ENCODE measurements at places on chromosomes 11 and 22. TPM values are rescaled to one million over a fixed set of nuclear protein-coding genes. Genes with fewer than 3 reads are reported as not detected.

GRCh38 chr11:316891-317301 is 3.1 kb downstream of the IFITM1 start:
- no peaks in the 10 kb centered on the region for H3K27me3 ChIP-seq
- H3K4me1 ChIP-seq: peaks cover 7% of the 10 kb centered on the region
- H3K4me3 ChIP-seq: peak overlapping the region; percentile 53
- no peaks in the 10 kb centered on the region for H3K36me3 ChIP-seq
- no peak for DNase-seq

GRCh38 chr11:68420171-68420570 is 40.4 kb upstream of the PPP6R3 start:
- DNase-seq: no peak
- H3K4me3 ChIP-seq: no peak overlapping the region
- H3K4me1 ChIP-seq: no peaks in the 10 kb centered on the region
- H3K36me3 ChIP-seq: peaks cover 71% of the 10 kb centered on the region
- no peak overlapping the region for H3K27ac ChIP-seq
- H3K27me3 ChIP-seq: no peaks in the 10 kb centered on the region

GRCh38 chr22:20980938-20981722 is 967 bp upstream of the LZTR1 start:
- no peak for DNase-seq
- no peaks in the 10 kb centered on the region for H3K27me3 ChIP-seq

DNA sequence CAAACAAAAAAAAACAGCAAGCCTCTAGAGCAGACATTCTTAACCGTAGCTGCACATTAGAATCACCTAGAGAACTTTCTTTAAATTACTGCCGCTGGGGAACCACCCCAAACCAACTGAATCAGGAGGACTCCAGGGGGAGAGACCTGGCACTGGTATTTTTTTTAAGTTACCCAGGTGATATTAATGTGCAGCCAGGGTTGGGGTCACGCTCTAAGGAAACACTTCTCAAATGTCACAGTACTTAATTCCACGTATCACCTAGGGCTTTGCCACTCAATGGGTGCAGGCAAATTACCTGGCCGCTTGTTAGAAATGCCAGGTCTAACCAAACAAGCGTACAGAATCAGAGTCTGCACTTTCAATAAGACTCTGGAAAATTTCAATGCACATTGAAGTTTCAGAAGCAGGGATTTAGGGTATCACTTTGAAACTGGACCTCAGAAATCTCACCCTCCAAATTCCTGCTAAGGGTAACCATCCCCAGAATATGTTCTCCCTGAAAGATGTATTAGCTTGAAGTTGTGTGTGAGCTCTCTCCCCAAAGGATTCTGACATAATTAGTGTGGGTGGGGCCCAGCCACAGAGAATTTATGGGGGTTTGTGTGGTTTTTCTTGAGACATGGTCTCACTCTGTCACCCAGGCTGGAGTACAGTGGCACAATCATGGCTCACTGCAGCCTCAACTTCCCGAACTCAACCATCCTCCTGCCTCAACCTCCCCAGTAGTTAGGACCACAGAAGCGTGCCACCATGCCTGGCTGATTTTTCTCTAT is 12.7 kb upstream of the ISX start:
- H3K27me3 ChIP-seq: no peaks in the 10 kb centered on the region
- no peak overlapping the region for H3K4me3 ChIP-seq
- no peaks in the 10 kb centered on the region for H3K36me3 ChIP-seq

DNA sequence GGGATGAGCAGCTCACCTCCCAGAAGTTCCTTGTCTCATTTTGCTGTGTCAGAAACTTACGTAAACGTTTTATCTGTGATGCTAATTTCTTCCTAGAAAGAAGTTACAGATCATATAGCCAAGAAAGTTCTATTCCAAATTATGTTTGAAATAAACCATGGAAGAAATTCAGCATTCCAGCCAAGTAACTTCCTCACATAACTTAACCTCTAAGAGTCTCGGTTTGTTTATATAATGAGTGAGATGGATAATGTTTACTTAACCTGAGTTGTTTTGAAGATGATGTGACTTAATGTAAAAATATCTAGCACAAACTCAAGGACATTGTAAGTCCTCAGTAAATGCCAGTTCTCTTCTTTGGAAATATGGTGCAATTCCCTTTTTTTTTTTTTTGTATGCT is 8.9 kb upstream of the MUC15 start:
- no peaks in the 10 kb centered on the region for H3K27me3 ChIP-seq
- H3K4me3 ChIP-seq: no peak overlapping the region
- H3K27ac ChIP-seq: no peak overlapping the region
- no peaks in the 10 kb centered on the region for H3K4me1 ChIP-seq
- H3K36me3 ChIP-seq: no peaks in the 10 kb centered on the region
- no peak for DNase-seq

The GLYATL1 gene
- total RNA-seq: 8.6 TPM

The PACSIN3 gene
- 32.7 TPM for total RNA-seq

The SCN4B gene
- 1.1 TPM for total RNA-seq

The GRM5 gene
- total RNA-seq: 10.2 TPM

The ANO1 gene
- 244 TPM for total RNA-seq
